Thyroid gland (tissue), 4 donors: ENCODE measurements at places on chromosomes 6 and 20. TPM values are rescaled to one million over a fixed set of nuclear protein-coding genes. Genes with fewer than 3 reads are reported as not detected.

Gene THBD
- total RNA-seq: 30.4 TPM

Gene TRIM27
- 65.3 TPM for total RNA-seq

DNA sequence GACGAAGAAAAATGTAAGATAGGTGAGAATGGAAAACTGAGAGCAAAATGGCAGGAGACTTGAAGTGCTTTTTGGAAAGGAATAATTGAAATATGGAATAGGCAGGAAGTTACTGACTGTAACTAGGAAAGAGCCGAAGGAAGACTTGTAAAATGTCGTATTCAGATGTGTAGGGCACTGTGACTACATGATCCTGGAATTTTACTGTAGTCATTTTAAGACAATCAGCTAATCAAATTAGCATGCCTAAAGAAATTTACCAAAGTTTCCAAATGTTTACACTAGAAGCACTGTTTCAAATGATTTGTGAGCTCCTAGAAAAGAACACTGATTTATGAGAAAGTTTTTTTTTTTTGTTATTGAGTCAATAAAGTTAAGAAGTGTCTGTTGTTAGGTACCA is 21.2 kb upstream of the ADIG start:
- no peak overlapping the region for H3K4me3 ChIP-seq
- DNase-seq: no peak
- H3K27ac ChIP-seq: no peak overlapping the region
- H3K36me3 ChIP-seq: peaks cover 25% of the 10 kb centered on the region
- no peaks in the 10 kb centered on the region for H3K27me3 ChIP-seq

Gene TMEM217
- total RNA-seq: not detected

GRCh38 chr6:46909371-46909770 is 12.4 kb downstream of the ADGRF5 start:
- DNase-seq: no peak
- peak overlapping the region; percentile 32 for H3K27ac ChIP-seq
- H3K4me3 ChIP-seq: no peak overlapping the region
- no peaks in the 10 kb centered on the region for H3K27me3 ChIP-seq
- H3K36me3 ChIP-seq: no peaks in the 10 kb centered on the region
- H3K4me1 ChIP-seq: no peaks in the 10 kb centered on the region

GRCh38 chr20:10357061-10357708 is 76.8 kb downstream of the MKKS start:
- H3K4me1 ChIP-seq: no peaks in the 10 kb centered on the region
- H3K4me3 ChIP-seq: no peak overlapping the region
- no peak for DNase-seq
- H3K27ac ChIP-seq: no peak overlapping the region
